ENCODE measurements at places on chromosomes 1 and 21.

GRCh38 chr21:42061195-42061985 lies 9.7 kb upstream of the UMODL1 start:
- DNase-seq: no peak

DNA sequence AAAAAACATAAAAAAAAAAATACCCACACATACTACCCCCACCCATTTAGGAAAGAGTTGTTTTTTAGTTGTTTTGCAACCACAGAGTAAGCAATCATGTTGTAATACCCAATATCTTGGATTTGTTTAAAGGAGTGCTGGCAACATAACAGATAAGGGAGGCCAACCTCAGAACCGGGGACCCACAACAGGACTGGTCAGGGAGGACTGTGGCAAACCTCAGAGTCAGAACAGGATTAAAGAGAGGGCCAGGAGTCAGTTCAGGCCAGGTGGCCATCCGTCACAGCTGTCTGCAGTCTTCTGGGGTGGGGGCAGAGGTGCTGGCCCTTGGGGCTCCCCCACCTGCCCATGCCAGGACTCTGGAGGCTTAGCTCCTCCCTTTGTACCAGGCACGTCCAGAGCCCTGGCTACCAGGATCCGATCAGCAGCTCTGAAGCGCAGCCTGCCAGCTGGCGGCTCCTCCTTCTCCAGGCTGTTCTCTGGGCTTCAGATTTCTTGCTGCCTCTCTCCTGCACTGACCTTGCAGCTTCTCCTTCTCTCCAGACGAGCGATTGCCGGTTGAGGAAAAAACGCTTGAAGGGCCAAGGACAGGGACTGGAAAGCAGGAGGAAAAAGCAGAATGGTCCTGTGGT lies 7.9 kb downstream of the H6PD start:
- DNase-seq: no peak

DNA sequence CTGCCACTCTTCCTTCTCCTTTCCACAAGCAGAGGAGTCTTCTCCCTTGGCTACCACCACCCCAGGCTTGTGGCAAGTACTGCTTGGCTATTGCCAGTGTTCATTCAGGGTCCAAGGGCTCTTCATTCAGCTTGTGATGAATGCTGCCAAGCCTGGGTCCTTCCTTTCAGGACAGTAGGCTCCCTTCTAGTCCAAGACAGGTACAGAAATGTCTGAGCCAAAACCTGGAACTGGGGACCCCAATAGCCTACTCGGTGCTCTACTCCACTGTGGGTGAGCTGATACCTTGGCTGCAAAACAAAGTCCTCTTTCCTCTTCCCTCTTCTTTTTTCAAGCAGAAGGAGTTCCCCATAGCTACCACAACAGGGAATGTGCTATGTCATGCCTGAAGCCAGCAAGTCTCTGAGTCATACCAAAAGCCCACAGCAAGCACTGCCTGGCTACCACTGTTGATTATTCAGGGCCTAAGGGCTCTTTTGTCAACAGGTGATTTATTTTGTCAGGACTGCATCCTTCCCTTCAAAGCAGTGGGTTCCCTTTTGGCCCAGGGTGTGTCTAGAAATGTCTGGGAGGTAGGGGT lies 268.9 kb downstream of the HHAT start:
- no peak for DNase-seq

DNA sequence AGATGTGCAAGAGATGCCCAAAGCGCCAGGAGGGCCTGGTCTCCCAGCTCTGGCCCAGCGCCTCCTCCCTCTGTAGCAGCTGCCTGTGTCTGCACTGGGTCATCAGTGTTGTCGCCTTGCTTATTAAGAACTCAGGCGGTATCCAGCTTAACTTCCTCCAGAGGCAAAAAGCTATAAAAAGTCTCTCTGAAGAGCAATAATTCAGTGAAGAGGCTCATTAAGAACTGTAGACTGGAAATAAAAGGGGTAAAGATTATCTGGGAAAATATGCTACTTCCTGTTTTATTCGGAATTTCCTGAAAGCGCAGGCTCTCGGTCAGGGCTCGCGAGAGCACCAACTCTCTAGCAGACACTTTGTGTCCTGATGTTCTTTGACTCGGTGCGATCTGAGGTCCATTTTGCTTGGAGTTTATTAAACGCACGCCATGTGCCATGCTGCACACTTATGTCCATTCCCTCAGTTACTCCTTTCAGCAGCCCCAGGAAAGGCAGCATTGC lies 70.4 kb downstream of the MRPS6 start:
- no peak for DNase-seq

- no peak for DNase-seq
Measured at GRCh38 chr21:34201001-34201400, 127.6 kb downstream of the MRPS6 start.

GRCh38 chr1:246142320-246142893 lies 364.7 kb downstream of the SMYD3 start:
- DNase-seq: no peak

DNA sequence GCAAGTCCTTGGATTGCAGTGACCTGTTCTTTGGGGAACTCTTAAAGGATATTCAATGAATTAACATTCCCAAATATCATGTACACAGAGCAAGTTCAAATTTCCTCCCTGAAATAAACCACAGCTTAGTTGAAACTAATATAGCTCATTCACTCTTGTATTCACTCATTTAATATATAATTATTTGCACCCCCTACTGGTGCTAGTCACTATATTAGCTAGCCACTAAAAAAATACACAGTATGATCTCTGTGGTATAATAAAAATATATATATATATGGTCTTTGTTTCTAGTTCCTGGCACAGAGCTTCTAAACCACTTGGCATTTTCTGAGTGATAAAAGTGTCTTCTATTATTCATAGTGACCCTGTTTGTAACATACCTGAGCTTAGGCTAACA lies 177.3 kb upstream of the LYPLAL1 start:
- DNase-seq: no peak

DNA sequence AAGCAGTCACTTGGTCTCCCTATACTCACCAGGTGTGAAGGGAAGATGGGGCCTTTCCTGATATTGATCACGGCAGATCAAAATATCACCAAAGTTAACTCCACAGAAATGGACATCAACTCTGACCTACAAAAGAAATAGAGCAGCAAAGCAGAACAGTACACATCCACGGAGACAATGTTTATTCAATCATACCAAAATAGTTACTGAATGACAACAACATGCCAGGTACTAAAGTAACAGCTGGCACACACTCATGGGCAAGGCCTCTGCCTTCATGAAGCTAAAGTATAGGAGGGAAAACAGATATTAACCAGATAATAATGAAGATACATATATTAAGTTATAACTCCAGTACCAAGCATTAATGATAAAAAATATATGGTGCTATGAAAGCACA lies 59.2 kb upstream of the RASAL2 start:
- DNase-seq: no peak

DNA sequence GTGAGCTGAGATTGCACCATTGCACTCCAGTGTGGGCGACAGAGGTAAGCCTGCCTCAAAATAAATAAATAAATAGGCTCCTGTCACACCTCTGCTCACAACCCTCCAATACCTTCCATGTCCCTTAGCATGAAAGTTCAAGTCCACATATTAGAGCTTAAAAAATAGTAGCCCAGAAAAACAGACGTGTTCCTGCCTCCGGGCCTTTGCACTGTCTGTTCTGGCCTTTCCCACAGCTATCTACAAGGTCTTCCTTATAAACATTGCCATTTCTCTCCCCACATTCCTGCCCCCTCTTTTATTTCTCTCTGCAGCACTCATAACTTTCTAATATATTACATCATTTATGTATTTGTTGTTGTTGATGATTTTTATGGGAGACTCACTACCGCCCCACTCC lies 85.6 kb upstream of the CASZ1 start:
- DNase-seq: no peak

DNA sequence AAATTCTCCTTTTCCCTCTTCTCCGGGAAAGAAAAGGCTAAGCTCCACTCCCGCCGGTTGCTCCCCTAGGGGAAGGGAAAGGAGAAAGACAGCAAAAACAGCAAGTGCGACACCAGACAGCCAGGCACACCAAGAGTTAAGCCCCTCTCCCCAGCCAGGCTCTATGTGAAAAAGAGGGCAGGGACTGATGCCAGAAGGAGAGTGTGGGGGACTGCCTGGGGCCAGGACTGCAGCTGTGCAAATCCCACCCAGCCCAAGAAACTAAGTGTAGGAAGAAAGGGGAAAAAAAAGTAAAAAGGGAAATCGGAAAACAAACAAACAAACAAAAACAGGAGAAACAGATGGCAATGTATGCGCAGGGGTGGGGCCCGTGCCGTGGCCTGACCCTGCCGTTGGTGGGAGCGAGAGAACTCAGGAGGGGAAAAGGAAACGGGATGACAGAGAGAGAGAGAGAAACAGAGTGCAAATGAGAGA lies 27.7 kb upstream of the FMO1 start:
- no peak for DNase-seq

- no peak for DNase-seq
Measured at GRCh38 chr1:208432346-208432745, 188.2 kb upstream of the PLXNA2 start.

- no peak for DNase-seq
Measured at GRCh38 chr1:198416296-198416695, 124.2 kb downstream of the ATP6V1G3 start.

- no peak for DNase-seq
Measured at GRCh38 chr1:214717351-214717750, 114.4 kb downstream of the CENPF start.

- no peak for DNase-seq
Measured at GRCh38 chr1:206737729-206738201, 32.8 kb upstream of the IL19 start.

- DNase-seq: no peak
Measured at GRCh38 chr1:36108314-36108713, 16.7 kb downstream of the COL8A2 start.

GRCh38 chr1:3105167-3105863 lies 36.3 kb downstream of the PRDM16 start:
- no peak for DNase-seq

- no peak for DNase-seq
Measured at GRCh38 chr21:44535963-44536362, 4.0 kb downstream of the KRTAP10-1 start.

- DNase-seq: no peak
Measured at GRCh38 chr1:85846706-85847105, 138.5 kb upstream of the ZNHIT6 start.

DNA sequence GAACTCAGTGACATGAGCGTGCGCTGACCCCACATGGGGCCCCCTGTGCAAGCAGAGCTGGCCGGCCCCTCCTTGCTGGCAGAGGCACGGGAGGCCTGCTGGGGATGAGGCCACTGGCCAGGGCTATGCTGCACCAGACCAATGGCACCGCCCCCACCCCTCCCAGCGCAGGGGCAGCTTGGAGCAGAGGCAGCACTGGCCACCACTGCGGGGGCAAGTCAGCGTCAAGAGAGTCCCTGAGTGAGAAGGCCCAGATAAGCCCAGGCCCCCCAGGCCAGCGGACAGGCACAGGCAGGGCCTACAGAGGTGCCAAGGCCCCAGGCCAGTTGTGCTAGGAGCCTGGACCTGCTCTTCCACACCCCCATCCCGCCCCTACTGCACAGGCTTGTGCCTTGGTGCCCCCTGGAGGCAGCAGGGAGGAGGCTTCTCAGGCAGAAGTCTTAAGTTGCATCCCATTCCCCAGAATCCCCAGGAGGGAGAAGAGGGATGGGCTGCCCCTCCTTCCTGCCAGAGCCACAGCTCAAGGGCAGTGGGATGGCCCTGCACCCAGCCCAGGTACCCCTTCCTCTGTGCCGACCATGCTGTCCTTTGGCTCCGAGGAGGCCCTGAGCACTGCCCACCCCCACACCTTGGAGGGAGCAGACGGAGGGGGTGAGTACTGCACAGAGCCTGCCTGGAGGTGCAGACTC lies 35.8 kb downstream of the EPHX1 start:
- peak; percentile 18 for DNase-seq

DNA sequence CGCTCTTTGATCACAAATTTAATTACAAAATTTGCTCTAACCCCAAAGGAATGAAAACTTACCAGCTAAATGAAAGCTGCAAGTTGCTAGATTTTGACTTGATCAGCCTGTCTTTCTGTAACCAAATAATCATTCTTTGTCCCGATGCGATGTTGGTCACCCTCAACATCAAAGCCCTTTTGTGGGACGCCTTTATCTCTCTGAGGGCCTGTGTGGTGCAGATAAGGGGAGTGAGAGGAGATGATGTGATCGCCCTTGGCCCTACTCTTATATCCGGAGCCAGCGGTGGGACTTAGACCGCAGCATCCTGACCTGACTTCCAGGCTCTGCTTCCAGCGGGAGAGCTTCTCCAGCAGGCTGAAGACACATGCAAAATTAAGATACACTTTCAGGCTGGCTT lies 19.3 kb upstream of the UMODL1 start:
- no peak for DNase-seq

DNA sequence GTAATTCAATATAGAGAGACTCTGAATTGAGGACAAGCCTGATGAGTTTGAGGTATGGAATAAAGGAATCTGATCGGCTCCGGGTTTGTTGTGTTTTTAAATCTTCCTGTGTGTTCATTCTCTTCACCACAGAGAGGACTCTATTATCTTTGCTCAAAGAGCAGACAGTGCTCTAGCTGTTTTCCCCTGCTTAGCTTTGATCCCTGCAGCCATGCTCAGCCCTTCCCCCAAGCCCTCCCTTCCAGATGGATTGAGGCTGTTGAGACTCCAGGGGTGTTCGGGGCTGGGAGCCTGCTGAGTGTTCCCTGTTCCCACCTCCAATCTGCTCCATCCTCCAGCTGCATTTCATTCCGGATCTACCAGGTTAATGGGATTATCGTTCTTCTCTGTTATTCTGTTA lies 74.2 kb upstream of the CXADR start:
- DNase-seq: no peak

DNA sequence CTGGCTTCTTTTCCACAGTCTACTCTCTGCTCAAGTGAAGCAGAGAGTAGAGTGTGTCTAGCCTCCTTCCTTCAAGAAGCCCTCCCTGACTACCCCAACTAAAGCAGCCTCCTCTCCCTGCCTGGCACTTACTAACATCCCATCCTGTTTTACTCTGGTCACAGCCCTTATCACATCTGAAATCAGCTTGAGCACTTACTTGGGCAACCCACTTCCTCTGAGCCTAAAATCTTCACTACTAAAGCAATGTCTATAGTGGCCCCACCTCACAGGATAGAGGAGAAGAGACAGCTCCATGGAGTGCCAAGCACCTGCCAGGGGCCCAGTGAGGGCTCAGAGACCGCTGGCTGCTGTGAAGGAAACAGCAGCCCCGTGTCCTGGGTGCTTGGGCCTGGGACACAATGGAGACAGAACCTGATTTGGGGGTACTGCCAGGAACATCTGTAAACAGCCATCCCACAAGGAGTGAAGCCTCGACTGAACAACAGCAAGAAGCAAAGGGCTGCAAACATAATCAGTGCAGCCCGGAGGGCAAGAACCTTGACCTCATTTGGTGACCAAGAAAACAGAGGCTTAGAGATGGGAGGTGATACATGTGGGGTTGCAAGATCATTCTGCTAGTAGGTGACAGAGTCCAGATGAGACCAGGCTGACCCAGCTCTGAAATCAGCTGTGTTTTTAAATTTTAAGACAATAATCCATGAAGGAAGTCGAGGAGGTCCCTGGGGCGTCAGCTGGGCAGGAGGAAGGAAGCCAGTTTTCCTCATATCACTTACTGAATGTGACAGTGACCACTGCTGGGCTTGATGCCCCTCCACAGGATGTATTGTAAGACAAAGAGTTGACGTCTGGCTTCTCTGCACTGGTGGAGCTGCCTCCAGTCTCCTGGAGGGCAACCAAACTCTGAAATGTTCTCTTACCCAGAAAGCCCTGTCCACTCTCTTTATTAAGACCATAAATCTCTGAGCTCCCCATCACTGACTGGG lies 710.6 kb downstream of the MATN1 start:
- no peak for DNase-seq

- DNase-seq: no peak
Measured at GRCh38 chr1:153071511-153071910, at the start of gene SPRR2B. SPRR2B (minus strand) TSS chr1:153071611; CDS start chr1:153070839, 772 bp downstream.

GRCh38 chr1:66777831-66778230 lies 23.2 kb downstream of the INSL5 start:
- DNase-seq: no peak
